ENCODE measurements at places on chromosomes 2 and 18.

GRCh38 chr2:205586626-205587025 is 95.7 kb upstream of the NRP2 start:
- DNase-seq = no peak

GRCh38 chr2:154637456-154637855 is 61.0 kb upstream of the KCNJ3 start:
- no peak for DNase-seq

DNA sequence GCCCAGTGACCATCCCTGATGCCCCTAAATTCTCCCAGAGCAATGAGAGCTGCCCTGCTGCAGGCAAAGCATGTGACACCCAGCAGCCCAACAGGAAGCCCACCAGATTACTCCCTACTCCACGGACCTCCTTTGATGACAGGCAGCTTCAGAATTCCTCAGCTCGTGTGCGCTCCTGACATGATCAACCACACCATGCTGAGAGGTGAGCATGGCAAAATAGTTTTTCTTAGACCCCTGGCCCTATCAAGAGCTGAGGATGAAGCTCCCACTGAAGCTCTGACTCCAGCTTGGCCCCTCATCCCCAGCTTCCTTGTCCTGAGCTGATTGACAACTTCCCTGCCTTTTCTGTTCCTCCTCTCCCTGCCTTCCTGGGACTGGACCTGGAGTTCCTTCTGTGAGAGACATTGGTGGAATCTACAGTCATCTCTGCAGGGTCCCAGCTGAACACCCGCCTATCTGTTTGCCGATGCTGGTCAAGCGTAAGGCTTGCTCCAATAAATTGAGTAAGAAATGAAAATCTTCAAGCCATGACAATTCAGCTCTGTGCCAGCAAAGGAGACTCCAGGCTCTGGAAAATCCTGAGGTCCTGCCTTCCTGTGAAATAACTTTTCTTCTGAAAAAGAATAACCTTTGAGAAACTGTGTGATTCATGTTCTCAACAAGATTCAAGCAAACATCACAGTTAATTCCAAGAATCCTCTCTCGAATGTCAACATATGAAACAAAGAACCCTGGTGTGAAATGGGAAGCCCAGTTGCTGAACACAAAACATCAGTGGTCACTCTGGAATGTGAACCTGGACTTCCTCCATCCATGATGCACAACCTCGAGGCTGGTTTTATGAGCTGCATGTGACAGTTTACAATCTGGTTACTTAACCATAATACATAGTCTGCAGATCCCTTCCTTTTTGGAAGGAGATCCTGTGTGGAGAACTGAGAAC is 201.1 kb downstream of the SPP2 start:
- DNase-seq = no peak

GRCh38 chr18:39835303-39836030 is 2119.6 kb upstream of the PIK3C3 start:
- DNase-seq = no peak

- no peak for DNase-seq
Observed at GRCh38 chr18:57696271-57696670, 74.6 kb upstream of the NARS1 start.

All from activated CD4-positive, alpha-beta memory T cell treated with anti-CD3 and anti-CD28 coated beads, Interleukin-2, amount 10 ng/mL, durations not matched to agents 7 days and 5 days (primary cell).